ENCODE measurements at places on chromosomes 2 and 18. TPM values are rescaled to one million over a fixed set of nuclear protein-coding genes. Genes with fewer than 3 reads are reported as not detected.

Gene STON1
- polyA plus RNA-seq, result 11.9 TPM

Gene GPR35
- polyA plus RNA-seq, result 1.4 TPM

Gene CD207
- 0.11 TPM for polyA plus RNA-seq

Gene STAMBP
- 52.3 TPM for polyA plus RNA-seq

Gene TOGARAM2
- 0.60 TPM for polyA plus RNA-seq

Gene SCN3A
- polyA plus RNA-seq, result 0.90 TPM

Gene MSTN
- 38.0 TPM for polyA plus RNA-seq

Gene CNTNAP5
- 0.57 TPM for polyA plus RNA-seq

Gene AFF3
- polyA plus RNA-seq, result 3.6 TPM

Gene NYAP2
- 0.61 TPM for polyA plus RNA-seq

Gene GATA6
- 4.5 TPM for polyA plus RNA-seq

Gene SRD5A2
- polyA plus RNA-seq, result 0.04 TPM

Gene SMPD4
- polyA plus RNA-seq, result 34.8 TPM

Gene IL1R1
- polyA plus RNA-seq, result 13.9 TPM

Gene LYG2
- not detected for polyA plus RNA-seq

Gene CAD
- polyA plus RNA-seq, result 19.3 TPM

Gene CRYGC
- polyA plus RNA-seq, result not detected

Gene SLC38A11
- 1.5 TPM for polyA plus RNA-seq

Gene MARCHF7
- 122 TPM for polyA plus RNA-seq

- no peak for DNase-seq
These were observed 65.3 kb downstream of the MYO3B start for GRCh38 chr2:170243118-170243837.

- DNase-seq, result peak; percentile 10
These were observed 92.4 kb downstream of the INPP5D start for GRCh38 chr2:233152541-233152940.

GRCh38 chr2:173351879-173352278, 2.8 kb upstream of the CDCA7 start:
- DNase-seq, result no peak

GRCh38 chr2:228245601-228246000, 64.1 kb upstream of the SPHKAP start:
- no peak for DNase-seq

- DNase-seq, result no peak
These were observed 106.7 kb upstream of the ASB18 start for GRCh38 chr2:236370847-236371409.

DNA sequence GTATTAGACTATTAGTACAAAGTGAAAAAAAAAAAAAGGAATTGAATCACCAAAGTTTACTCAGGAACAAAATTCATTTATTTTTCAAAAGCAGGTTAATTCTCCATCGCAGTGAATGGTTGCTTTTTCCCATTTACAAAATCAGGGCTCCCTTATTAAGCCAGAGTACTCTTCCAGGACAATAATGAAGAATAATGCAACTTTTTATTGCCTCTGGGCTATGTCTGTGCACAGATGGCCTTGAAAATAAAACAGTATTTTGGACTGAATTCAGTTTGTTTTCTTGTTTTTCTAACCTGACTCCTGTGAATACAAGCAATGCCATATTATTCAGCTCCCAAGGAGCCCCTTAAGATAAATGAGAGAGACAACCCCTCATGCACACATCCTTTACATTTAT, 246.8 kb downstream of the KCNS3 start:
- no peak for DNase-seq

DNA sequence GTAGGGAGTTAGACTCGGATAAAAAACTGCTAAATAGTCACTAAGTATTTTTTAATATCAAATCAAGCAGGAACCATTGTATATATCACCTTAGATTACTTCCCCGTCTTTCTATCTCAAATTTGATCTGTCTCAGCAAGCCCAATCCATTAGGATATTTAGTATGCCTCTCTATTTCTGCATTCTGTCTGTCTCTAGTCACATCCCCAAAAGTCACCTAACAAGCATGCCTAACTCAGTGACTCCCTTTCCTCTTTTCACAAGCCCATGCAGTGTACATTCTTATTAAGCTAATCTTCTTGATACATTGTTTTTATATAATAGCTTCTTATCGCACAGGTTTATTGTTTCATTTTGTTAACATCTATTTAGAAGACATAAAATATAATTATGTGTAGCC, 57.8 kb downstream of the PDE1A start:
- no peak for DNase-seq

- no peak for DNase-seq
These were observed 439.1 kb downstream of the TGIF1 start for GRCh38 chr18:3889121-3889520.

DNA sequence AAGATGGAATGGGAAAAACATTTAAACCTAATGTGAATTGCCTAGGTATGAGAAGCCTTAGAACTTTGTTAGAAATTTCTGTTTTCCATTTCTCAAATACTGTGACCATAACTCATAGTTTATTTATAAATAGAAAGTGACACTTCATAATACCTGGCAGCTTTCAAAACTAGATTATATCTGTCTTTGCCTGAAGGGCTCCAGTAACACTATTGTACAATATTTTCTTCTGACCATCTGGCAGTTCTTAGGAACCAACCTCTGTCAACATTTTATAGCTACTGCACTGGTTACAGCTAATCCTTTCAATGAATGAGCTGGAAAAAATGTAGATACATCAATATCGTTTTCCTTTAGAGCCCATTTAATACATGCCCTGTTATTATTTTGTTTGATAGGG, 237.4 kb downstream of the CAMKMT start:
- DNase-seq, result no peak

GRCh38 chr2:116809109-116809508, 1005.4 kb upstream of the DDX18 start:
- no peak for DNase-seq

GRCh38 chr2:231176066-231176465, 22.4 kb upstream of the ARMC9 start:
- DNase-seq, result no peak

DNA sequence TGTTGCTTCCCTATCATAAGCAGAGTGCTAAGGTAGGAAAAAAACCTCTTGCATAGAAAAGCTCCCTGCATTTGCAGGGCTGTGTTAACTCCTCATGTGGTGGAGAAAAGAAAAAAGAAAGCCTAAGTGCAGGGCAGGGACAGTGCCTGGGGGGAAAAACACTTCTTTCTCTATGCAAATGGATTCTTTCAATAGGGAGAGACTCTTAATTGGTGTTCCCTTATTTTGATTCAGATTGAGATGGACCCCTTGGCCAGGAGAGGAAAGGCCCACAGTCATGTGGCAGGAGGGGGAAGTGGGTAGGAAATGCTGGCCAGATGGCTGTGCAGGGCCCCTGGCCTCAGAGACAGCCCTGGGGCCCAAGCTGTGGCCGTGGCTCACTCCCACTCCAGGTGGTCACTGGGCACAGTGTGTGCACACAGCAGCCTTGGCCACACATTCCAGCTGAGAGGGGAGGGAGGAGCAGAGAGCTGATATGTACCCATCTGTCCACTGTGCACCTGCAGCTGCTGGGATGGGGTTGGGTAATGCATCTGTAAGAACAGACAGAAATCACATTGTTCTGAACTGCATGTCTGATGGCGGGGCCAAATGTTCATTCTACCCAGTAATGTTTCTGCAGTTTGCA, 410.4 kb downstream of the DSC3 start:
- DNase-seq, result no peak

DNA sequence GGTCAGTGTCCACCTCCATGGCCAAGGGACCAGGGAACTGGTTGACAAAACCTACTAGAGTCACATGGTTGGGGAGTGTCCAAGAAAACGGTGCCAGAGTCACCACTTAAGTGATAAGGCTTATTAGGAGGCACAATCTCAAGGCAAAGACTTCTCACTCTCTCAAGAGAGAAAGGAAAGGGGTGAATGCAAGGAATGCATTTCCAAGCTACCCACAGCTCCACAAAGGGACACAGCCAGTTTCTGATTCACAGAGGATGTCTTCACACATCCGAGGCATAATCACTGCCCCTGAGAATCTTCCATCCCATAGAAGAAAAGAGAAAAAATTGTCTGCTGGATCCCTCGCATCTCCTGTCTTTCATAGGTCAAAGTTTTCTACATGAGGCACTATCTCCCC, 269.3 kb downstream of the TNS1 start:
- no peak for DNase-seq

DNA sequence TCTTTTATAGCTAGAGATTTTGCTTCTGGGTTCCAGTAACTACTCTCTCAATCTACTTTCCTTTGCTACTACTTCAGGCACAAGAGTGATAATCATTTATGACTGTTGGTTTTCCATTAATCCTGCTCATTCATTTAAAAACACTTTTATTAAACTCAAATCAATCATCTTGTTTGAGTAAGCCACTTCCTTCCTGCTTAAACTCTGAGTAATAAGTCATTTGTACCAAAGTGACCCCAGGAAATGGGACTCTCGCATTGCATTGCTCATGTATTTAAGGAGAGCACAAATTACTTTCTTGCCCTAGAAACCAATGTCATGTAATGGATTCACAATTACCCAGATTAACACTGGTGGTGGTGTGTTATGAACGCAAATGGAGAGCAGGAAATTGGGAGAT, 270.7 kb upstream of the HNMT start:
- no peak for DNase-seq

DNA sequence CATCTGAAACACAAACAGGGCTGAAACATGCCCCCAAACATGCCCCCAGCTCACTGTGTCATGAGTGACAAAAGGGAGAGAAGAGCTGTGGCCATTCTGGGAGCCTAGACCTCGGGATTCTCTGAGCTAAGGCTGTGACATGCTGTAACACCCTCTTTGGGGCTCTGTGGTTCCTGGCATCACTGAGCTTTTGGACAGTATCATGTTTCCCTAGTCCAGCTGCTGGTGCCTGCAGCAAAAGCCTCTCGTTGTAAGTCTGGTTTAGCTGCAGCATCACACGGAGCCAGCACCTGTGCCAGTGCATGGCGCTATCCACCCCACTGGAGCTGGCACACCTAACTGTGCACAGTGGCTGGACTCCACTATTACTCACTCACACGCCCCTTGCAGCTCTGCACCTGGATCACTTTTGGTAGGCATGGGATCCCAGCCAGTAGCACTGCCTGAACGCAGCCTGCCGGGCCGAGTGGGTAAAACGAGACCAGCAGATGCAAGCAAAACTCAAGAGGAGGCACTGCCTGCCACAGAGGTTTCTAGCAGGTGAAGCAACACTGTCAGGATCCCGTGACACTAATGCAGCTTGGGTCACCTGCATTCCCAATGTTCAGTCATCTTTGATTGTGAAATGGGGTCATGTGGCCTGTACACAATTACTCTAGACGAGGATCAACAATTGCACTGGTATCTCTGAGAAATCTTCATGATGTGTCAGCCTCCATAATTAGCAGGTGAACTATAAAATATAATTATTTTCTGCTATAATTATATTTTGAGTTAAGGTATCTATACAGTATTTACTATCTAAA, 547.2 kb downstream of the ZNF804A start:
- no peak for DNase-seq

DNA sequence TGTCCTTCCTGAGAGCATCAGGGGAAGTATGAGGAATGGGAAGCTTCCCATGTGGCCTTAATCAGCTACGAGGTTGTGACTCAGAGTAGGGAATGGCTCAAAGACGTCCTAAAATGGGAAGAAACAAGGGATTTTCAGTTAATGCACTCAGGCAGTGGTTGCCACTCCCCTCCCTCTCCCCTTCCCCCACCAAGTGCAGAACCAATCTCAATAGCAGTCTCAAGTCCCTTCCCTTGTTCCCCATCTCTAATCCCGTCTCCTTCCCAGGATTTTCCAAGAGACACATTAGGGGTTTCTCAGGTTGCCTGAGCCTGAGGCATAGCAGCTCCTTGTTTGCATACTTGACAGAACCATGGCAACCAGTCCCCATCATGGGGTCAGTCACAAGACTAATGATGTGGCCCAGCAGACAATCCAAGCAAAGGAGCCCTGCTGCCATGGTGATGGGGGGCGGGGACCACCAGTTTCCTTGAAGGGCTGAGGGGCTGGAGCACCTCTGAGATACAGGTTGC, 18.2 kb upstream of the RESP18 start:
- no peak for DNase-seq

GRCh38 chr2:198101688-198102087, 297.3 kb downstream of the PLCL1 start:
- no peak for DNase-seq

DNA sequence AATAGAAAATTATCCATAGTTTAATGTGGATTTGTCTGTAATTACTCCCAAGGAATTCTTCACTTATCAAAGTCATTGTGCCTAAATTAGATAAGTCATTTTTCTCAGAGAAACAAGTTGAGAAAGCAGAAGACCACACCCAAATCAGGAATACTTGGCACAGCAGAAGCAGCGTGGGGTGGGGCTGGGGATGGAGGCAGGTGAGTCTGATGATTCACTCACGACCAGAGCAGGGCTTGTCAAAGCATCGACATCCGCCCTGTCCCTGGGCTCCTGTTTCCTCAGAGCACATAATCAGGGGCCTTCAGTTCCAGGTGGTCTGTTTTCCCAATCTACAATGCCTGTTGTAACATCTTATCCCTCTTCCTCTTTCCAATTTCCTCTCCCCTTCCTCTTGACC, 31.5 kb upstream of the COLEC12 start:
- DNase-seq, result no peak

GRCh38 chr2:6917761-6918421, 679 bp downstream of the RNF144A start:
- no peak for DNase-seq

DNA sequence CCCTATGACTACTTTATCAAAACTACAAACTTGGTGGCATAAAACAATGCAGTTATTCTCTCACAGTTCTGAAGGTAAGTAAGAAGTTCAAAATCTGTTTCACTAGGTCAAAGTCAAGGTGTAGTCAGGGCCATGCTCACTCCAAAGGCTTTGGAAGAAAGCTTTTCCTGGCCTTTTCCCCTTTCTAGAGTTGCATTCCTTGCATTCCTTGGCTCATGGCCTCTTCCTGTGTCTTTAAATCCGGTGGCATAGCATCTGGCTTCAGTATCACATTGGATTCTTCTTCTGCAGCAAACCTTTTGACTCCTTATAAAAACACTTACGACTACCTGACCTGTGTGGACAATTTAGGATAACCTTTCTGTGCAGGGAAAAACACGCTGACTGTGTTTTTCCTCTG, 543.5 kb upstream of the HNMT start:
- no peak for DNase-seq
